ENCODE measurements at places on chromosomes 1 and 21.

DNA sequence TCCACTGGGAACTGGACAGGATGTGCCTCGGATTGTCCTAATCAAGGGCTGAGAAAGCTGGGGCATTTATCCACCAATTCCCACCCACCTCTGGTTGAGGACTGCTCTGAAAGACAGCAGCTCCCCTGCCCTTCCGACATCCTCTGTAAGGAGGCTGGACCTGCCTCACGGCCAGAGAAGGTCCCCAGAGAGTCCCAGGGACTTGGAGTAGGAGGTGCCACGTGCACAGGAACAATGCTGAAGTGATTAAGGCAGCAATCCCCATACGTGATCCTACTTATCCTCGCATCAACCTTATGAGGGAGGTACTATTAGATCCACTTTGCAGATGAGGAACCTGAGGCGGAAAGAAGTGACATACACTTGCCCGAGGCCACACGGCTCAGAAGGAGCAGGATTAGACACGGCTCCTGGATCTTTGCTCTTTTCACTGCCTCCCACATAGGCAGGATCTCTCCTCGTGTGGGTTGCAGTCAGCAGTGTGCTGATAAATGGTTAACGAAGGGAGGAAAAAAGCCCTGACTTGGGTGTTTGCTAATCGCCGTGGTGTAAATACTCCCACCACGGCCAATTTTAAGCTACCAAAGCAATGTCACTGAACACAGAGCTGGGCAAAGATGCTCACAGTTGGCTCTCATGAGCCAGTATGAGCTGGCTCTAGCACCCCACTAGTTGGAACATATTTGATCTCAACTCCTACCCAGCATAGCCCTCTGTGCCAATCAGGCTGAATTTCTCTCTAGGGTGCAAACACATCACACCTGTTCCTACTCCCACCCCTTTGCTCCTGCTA, 18.6 kb upstream of the LDLRAP1 start:
- no peak for DNase-seq

DNA sequence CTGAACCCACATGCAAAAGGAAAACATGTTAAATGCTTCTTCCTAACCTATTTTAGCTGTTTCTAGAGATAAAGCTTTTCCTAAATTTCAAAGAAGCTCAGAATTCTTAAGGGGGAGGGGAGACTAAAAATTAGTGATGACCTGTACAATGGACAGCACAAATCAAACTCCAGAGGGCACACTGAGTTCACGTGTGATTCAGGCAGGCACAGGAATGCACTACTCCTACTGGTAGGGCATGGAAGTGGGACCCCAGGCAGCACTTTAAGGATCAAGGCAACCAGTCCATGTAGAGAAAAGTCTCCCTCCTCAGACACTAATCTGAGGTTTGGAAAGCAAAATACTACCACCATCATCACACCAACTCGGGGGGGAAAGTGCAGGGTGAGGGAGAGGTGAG, 31.3 kb upstream of the CLCA4 start:
- peak; percentile 10 for DNase-seq

GRCh38 chr21:28791595-28792282, 200.9 kb downstream of the LTN1 start:
- DNase-seq, result no peak

DNA sequence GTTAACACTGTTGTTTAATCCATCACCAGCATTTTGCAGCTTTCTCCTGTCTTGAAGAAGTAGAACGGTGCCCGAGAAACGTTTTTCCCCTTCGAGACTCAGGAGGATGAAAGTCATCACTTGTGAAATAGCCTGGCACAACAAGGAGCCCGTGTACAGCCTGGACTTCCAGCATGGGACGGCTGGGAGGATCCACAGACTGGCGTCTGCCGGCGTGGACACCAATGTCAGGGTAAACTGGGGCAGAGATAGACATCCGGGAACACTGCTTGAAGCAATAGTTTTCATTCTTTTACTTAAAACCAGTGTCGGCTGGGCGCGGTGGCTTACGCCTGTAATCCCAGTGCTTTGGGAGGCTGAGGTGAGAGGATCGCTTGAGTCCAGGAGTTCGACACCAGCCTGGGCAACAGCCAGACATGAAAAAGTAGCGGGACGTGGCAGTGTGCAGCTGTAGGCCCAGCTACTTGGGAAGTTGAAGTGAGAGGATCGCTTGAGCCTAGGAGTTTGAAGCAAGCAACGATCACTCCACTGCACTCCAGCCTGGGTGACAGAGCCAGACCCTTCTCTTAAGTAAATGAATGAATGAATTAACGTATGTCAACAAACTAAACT, 945 bp downstream of the CHAF1B start:
- no peak for DNase-seq

DNA sequence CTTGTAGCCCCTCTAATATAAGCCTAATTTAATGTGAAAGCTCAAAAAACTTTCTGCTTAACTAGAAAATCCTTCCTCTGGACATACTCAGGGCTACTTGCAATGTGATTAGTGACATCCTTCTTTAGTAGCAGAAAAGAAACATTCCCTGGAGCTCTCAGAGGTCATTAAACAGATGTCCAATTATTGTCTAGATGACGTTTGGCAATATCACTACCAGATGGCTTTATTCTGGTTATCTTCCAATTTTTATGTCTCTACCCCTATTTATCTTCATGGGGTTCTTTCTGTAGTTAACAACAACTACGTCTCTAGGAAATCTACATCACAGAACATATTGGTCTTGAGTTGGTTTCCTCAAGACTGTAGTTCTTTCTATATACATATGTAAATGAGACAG, 44.2 kb downstream of the CTH start:
- no peak for DNase-seq

- DNase-seq, result no peak
Measured at GRCh38 chr1:229224308-229224707, 46.6 kb upstream of the RAB4A start.

DNA sequence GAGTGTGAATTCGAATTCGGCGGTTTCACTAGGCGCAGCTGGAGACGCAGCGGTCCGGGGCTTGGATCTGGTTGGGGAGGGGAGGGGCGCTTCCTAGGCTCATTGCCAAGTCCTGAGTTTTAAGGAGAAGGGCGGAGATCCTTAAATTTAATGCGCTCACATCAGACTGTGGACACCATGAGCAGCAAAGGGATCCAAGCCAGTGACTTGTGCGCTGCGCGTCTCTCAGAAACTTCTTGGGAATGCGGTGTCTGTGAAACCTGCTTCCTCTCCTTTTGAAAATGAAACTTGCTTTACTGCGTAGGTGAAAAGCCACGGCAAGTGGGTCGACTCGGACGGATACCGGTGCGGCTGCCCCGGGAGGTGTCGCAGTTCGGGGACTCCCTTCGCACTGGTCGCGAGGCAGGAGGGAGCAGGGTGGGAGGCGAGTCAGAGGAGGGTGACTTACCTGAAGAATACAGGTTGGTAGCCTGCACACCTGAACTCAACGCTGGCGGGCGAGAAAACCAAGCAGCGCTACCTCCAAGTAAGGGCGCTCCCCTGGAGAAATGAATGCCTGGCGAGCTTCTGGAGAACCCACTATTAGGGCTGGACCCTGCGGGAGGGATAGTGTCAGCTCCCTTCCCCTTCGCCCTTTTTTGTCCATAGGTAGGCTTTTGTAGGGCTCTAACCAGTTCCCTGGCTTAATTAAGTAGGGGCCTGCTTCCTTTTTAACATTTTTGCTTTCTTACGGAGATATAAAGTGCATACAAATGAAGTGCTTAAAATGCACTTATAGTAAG, 992 bp downstream of the TENT5C start:
- peak; percentile 58 for DNase-seq

- DNase-seq, result no peak
Measured at GRCh38 chr1:233111731-233112130, 161.3 kb downstream of the NTPCR start.

DNA sequence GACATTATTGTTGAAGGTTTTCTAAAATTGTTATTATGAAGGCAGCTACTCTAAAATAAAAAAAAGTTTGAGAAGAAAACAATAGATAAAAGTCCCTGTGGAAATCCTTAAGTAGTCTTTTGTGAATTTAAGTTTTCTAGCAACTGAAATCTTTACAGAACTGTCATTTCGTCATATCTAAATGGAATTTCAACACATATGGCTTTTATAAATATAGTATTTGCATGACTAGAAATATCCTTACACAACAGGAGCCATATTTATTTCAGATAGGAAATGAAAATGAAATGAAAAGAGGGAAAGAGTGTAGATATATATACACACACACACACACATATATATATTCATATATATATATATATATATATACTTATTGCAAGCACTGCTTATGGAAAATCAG, 204.7 kb upstream of the RGS18 start:
- no peak for DNase-seq

GRCh38 chr1:20663365-20663764, 2.2 kb upstream of the DDOST start:
- DNase-seq, result no peak

GRCh38 chr21:46423546-46424038, 35.1 kb upstream of the DIP2A start:
- no peak for DNase-seq

GRCh38 chr1:222777977-222778376, 36.9 kb upstream of the DISP1 start:
- no peak for DNase-seq

GRCh38 chr1:43520100-43520778, 10.4 kb upstream of the PTPRF start:
- DNase-seq, result no peak

- no peak for DNase-seq
Measured at GRCh38 chr1:222087221-222087920, 345.5 kb upstream of the DUSP10 start.

- no peak for DNase-seq
Measured at GRCh38 chr1:166129006-166129405, 37.8 kb downstream of the FAM78B start.

All from RPMI8226 (cell line).